Liver (tissue), 10 donors: ENCODE measurements at places on chromosomes 5 and 9. TPM values are rescaled to one million over a fixed set of nuclear protein-coding genes. Genes with fewer than 3 reads are reported as not detected.

- no peak for DNase-seq
Observed at GRCh38 chr9:105554042-105554441, 3.9 kb upstream of the FKTN start.

DNA sequence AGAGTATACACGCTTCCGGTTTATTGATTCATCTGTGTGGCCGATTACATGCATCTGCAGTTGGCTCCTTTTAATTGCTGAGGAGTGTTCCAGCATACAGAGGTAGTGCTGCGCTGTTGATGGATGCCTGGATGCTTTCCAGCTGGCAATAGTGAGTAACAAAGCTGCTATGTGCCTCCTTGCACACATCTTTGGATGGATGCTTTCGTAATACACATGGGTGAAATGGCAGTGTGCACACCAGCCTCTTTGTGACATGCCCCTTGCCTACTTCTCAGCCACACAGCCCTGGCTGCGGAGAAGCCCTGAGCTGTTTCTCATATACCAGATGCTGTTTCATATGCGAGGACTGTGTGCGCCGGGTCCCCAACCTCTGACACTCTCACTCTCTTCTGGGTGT, 151.0 kb downstream of the GADD45G start:
- no peak for DNase-seq

- no peak for DNase-seq
Observed at GRCh38 chr5:146336197-146336596, 2.4 kb upstream of the POU4F3 start.

Gene CCDC152
- 1.1 TPM for total RNA-seq

Gene NOXA1
- total RNA-seq: 1.3 TPM

Gene PKN3
- 4.2 TPM for total RNA-seq
